SW480 (cell line): ENCODE measurements at places on chromosomes 3 and 15.

DNA sequence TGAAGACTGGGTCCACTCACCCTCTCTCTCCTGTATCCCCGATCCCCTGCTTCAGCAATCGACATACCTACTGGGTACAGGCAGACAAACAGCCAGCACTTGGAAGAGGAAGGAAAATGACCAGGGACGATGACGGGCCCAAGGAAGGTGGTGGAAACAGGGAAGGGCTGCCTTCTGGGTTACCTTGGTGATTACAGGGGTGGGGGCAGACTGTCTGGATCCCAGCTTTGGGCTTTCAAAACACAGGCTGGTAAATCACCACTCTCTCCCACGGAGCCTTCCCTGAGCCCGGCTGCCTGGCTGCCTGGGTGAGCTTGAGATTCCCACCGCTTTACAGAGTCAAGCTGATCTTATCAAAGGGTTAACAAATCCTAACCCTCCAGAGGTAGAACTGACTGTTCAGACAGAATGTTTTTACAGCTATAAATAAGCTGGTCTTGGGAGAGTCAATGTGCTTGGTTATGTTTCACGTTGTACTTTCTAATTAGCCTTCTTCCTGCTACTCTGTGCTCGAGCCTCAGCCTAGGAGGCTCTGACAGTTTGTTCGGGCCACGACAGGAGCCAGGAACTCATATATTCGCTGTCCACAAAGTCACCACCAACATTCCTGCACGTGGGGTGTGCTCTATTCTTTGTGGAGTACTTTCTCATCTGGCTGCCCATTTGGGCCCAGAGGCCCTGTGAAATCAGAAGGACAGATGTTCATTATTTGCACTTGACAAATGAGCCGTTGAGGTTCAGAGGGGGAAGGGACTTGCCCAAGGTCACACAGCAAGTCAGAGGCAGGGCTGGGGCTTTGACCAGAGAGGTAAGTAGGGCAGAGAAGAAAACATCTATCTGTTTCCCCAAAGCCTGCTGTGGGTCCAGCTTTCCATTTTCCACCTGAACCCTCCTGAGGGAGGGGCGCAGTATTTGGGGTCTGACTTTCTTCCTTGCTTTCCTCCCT is 63.5 kb downstream of the FEM1B start:
- DNase-seq = no peak

DNA sequence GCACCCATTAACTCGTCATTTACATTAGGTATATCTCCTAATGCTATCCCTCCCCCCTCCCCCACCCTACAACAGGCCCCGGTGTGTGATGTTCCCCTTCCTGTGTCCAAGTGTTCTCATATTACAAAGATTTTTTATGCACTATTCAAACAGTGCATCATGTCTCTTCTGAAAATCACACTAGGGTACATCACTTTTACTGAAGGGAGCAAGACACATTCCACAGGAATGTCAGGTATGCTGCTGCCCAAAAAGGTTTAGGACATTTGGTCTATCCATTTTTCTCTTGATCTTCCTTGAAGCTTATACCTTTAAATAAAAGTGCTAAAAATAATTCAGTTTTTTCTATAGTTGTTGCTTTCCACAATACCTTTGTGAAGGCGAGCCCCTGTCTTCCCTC is 9.2 kb upstream of the EPHA3 start:
- DNase-seq = peak; percentile 14

DNA sequence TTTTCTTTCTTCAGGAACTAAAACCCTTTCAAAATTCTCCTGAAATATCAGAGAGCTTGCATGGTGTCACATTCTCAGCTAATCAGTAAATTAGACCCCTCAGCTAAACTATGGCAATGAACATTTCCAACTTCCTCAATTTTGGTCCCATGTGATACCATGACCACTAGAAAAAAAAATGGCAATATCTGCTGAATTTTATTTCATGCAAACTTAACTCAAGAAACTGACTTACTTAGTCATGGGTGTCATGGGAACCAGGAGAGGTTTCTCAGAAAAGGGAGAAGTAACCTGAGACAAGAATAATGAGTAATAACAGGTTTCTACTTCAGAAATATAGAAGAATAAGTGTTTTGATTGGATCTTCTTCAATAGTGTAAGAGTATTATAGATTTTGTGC is 784.6 kb upstream of the ALCAM start:
- no peak for DNase-seq

- DNase-seq = no peak
Measured at GRCh38 chr3:29568355-29568754, 287.5 kb downstream of the RBMS3 start.

DNA sequence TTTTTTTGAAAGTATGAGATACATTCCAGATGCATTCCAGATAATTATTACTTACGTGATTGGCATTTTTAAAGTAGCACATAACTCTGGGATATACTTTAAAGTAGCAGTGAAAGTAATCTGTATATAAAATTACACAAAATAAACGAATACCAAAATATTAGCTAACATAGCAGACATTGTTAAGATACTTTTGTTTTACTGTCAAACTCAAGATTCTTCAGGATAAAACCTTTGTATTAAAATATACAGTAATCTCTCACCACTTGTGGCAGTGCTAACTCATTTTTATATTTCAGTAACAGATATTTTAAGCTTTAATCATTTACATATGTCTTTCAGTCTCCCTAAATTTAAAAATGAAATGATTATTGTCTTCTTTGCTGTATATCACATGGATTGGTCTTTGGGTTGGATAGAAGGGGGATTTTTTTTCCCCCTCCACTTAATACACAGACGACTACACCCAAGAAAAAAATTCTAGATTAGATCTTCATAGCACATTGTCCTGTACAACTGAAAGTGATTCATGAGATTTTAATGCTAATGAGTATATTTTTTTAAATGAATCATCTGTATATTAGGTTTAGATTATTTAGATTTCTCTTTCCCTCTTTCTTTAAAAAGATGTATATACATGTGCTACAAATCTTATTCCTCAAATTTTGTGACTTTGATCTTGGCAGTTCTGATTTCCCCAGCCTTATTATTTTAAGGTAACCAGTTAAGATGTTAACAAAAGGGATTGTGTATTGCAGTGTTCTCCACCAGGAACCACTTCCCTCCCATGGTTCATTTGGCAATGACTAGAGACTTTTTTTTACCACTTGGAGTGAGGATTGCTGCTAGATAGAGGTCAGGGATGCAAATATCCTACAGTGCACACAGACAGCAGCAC is 24.5 kb upstream of the EBLN2 start:
- DNase-seq = no peak

- DNase-seq = no peak
Measured at GRCh38 chr3:14880447-14881106, 61.8 kb downstream of the FGD5 start.

DNA sequence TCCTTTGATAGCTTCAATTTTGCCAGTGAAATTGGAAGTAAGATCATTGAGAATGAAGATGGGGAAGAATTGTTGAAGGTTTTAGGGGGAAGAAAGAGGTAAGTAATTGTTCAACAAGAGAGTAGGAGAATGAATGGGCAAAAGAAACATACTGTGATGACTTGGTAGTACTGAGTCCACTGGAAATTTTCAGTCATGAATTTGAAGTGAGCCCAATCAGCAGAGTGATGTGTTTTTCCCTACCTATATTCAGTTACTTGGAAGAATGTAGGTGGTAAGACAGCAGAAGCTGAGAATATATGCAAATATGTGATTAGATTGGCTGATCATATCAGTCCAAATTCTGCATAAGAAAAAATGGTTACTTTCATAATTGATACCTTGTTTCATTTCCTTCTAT is 569.6 kb downstream of the AGBL1 start:
- no peak for DNase-seq

DNA sequence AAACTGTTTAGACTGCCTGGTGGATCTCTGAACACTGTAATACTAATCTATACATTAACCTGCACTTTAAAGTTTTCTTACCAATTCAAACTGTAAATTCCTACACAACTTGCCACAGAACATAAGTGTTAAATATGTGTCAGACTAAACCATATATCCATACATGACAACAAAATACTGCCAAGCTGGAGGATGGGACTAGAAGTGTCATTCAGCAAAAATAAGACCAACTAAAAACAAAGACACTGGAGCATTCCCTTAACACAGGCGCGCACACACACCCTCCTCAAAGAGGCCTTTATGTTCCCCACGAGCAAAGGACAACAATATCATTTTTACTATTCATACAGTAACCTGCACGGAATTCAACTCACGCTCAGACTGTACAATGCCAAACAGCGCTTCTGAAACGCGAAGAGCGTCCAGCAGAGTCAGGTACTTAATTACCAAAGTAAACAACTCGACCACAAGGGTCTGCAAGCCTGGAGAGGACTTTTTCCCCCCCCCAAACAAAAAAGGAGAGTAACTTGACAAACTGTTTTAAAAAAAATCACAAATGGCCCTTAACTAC is 1.1 kb downstream of the DCUN1D1 start:
- DNase-seq = peak; percentile 32

DNA sequence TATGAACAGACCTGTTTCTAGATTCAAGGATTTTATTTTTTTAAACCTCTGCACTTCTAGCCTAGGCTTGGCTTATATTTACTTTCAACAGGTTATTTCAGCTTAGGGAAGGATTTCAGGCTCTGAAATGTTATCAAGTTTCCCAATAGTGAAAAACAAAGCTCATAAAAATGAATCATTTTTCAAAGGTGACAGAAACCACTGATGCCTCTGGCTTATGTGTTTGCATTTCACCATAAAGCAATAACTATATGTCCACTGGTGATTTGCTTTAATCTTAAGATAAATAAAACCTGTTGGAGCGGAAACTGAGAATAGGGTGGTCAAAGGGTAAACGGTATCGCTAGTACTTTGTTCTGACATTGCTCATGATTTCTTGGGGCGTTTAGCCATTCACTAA is 141.2 kb upstream of the LRIG1 start:
- peak; percentile 17 for DNase-seq

- DNase-seq = no peak
Measured at GRCh38 chr3:104768886-104769285, 597.8 kb upstream of the ALCAM start.

GRCh38 chr3:104629038-104629437 is 737.7 kb upstream of the ALCAM start:
- no peak for DNase-seq

- no peak for DNase-seq
Measured at GRCh38 chr15:101012326-101013200, 93.4 kb downstream of the LRRK1 start.

DNA sequence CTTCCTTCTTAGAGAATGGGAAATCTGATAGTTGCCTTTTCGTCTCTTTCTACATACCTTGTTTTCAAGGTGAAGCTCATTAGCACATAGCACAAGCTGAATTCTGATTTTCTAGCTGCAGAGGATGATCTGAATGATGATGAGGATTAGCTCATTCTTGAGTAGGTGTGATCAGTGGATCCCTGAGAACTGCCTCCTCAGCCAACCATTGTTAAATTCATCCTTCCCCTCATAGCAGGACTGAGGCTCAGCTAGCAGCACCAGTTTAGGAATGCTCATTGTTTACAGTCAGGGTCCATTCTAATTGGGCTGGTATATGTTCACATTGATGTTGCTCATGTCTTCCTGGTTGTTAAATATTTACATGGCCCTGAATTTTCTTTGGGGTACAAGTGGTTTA is 299.9 kb upstream of the MME start:
- no peak for DNase-seq

GRCh38 chr15:63067306-63067705 is 24.8 kb downstream of the TPM1 start:
- DNase-seq = no peak

DNA sequence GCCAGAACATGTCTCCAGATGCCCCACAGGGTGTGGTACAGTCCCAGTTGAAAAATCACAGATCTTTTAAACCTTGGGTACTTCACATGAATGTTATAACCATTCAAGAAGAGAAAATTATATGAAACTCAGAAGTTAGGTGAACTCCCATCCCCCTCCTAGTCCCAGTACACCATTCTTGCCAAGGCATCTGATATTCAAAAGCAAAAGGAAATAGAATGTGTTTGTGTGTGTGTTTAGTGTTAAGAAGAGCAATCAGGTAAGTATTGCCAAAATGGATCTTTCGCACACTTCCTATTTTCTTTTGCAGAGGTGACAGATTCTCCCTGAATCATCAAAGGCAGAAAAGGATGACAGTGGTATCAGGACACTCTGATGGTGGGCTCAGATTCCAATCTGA is 44.1 kb upstream of the LMOD3 start:
- DNase-seq = no peak

GRCh38 chr3:193960487-193961274 is 175.3 kb upstream of the HES1 start:
- DNase-seq = peak; percentile 95

DNA sequence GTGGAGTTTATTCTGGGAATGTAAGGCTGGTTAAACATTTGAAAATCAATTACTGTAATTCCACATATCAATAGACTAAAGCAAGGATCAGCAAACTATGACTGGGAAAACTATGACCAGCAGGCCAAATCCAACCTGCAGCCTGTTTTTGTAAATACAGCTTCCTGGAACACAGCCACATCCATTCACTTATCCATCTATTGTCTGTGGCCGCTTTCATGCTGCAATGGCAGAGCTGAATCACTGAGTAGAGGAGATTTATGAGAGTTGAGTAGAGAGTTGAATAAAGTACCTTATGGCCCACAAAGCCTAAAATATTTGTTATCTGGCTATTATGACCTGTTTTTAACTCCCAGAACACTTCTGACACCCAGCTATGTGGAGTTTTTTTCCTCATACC is 12.2 kb downstream of the MYLK start:
- DNase-seq = no peak
